ENCODE measurements at places on chromosomes 2 and 18.
A peak's percentile ranks its signal among the peaks of the same experiment; 100 is the strongest.

DNA sequence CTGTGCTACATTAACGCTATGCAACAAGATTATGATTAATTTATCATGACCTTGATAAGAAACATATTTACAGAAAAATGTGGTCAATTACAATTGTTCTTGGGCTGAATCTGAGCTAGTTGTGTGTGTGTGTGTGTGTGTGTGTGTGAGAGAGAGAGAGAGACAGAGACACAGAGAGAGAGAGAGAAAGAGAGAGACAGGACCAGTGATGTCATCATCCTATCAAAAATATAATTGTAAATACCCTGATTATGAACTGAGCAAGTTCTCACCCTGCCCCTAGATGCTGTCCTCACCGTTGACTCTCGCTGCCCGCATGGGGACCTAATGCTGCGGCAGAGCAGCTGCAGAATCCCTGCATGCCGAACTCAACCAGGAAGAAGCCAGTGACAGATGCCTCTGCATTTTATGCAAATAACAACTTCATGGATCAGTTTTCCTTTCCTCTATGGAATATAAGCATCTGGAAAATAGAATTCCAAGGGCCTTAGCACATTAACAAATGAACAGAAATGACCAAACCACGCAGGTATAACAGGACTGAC, 512.5 kb downstream of the PLCL1 start:
- DNase-seq: no peak

DNA sequence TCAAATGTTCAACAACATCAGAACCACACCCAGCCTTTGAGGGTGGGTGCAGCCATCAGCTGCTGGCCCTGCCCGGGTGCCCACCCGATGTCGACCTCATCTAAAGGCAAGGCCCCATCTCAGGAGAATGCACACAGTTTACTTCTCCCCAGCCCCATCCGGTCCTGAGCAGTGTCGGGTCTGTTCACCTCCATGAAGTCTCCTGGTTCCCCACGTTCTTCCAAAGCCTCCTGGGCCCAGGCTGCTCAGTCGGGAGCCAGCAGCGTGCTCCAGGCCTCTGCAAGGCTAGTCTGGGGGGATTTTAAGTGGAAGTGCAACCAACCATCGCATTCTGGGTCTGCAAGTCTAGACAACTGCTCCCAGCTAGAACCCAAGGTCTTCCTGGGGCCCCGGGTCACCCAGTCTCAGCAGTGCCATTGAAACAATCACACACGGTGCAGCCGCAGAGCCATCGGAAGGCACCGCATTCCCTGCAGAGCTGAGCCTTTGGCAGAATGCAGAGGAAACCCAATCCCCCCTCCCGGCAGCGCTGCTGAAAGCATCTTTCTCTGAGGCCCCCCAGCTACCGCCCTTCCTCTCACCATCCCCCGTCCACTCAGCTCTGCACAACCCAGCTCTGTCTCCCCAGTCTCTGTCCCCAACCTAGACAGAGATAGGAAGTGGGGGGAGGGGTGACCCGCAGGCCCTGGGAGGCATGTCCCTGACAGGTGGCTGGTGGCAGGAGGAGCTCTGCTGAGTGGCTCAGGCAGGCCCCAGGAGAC, 8.5 kb downstream of the ESPNL start:
- peak; percentile 56 for DNase-seq

DNA sequence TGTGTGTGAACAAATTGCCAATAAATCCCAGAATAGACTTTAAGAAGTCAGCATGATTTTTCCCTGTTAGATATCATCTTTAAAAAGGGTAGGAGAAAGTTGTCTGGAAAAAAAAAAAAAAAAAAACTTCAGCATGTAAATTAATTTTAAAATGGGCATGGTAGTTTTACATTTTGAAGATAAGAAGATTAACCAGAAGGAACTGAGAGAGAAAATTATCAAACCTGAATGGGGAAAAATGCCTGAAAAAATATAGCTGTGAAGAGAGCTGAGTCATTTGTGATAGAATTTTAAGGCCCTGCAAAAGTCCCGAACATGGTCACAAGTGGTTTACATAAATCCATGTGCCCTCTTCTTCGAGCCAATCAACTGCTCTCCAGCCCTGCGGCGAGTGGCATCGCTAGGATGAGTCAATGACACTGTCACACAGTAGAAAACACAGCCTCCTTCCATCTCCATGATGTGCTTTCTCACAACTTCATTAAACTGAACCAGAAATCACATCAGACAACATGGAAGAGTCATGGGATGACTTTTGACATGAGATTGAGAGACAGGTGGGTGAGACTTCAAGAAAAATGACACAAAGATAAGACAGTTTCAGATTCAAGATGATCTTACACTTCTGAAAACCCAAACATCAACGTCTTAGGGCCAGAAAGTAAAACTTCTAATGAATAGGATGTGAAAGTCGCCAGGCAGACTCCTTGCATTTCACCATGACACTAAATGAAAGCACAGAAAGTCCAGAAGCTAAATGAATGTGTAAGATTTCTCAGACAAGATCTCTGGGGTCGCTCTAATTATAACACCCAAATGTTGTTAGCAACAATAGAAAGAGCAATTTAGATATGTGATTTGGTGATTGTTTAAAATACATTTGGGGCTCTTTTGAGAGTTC, 273.0 kb upstream of the ID2 start:
- no peak for DNase-seq

GRCh38 chr2:239297142-239298004, 103.4 kb downstream of the HDAC4 start:
- no peak for DNase-seq

GRCh38 chr2:126831234-126832005, 67.3 kb upstream of the TEX51 start:
- no peak for DNase-seq

DNA sequence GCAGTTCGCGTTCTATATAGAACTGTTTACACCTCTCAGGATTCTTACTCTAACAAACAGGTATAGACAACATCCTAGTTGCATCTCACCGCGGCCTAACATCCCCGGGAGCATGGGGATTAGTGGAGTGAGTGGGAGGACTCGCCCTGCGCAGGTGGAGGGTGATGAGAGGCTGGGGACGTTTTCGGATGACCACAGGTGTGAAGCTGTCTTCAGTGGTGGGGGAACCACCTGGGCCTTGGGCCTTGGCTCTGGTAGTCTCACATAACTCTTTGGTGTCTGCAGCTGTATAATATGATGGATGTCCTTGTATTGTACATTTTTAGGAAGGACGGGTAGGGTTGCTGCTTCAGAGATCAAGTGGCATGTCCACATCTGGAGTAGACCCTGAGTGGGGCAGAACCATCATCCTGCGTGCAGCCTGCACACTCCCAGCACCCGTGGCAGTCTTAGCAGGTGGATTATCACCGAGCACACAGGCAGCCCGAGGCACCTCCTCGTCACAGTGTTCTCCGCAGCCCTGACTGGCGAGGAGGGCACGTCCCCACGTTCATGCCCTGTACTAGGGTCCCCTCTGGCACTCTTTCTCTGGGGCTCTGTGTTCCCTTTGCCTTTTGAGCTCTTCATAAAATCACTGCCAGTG, 56.0 kb downstream of the AGAP1 start:
- no peak for DNase-seq

DNA sequence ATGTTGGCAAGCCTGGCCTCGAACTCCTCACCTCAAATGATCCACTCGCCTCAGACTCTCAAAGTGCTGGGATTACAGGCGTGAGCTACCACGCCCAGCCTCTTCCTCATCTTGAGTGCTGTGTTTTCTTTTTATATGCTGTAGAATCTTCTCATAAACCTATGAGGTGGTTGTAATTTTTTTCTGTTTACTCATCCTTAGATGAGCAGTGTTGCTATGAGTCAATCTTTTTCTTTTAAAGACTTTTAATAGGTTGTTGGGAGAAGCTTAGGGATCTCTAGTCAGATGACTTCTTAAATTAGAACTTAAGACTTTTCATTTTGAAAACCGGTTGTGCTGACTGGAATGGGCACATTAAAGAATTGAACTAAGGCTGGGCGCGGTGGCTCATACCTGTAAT, 8.7 kb upstream of the AAK1 start:
- DNase-seq: no peak

- no peak for DNase-seq
Observed at GRCh38 chr2:120218181-120218580, 5.0 kb downstream of the TMEM185B start.
